ENCODE measurements at places on chromosomes 2 and 18.
A peak's percentile ranks its signal among the peaks of the same experiment; 100 is the strongest.

DNA sequence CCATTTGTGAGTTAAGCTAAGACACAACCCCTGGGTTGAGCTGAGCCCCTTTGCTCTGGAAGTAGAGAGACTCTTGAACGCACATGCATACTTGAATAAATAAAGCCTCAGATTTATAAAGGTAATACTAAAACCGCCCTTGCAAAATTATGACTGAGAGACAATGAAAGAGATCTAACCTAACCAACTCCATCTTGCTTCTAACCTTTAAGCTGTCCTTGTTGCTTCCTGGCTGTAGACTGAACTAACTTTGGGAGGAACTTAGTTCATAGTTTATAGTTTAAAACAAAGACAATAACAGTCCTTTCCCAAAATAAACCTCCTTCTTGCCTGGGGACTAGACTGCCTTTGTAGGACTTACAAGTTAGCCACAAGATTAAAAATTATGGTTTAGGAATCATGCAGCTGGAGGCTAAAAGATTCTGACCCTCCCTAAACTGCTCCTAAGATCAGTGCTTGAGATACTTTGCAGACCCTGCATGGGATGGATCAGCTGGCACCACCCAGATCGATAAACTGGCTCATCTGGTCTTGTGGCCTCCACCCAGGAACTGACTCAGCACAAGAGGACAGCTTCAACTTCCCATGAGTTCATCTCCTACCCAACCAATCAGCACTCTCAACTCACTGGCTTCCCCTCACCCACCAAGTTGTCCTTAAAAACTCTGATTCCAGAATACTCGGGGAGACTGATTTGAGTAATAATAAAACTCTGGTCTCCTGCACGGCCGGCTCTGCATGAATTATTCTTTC is 240.2 kb upstream of the SLC14A2 start:
- DNase-seq, result no peak

GRCh38 chr18:9627642-9628041 is 13.3 kb upstream of the PPP4R1 start:
- DNase-seq, result no peak

GRCh38 chr2:69764286-69765095 is 22.6 kb downstream of the ANXA4 start:
- no peak for DNase-seq

GRCh38 chr2:100460904-100461530 is 9.3 kb upstream of the NMS start:
- no peak for DNase-seq

- DNase-seq, result no peak
Measured at GRCh38 chr18:50654658-50655550, 95.0 kb downstream of the MAPK4 start.

DNA sequence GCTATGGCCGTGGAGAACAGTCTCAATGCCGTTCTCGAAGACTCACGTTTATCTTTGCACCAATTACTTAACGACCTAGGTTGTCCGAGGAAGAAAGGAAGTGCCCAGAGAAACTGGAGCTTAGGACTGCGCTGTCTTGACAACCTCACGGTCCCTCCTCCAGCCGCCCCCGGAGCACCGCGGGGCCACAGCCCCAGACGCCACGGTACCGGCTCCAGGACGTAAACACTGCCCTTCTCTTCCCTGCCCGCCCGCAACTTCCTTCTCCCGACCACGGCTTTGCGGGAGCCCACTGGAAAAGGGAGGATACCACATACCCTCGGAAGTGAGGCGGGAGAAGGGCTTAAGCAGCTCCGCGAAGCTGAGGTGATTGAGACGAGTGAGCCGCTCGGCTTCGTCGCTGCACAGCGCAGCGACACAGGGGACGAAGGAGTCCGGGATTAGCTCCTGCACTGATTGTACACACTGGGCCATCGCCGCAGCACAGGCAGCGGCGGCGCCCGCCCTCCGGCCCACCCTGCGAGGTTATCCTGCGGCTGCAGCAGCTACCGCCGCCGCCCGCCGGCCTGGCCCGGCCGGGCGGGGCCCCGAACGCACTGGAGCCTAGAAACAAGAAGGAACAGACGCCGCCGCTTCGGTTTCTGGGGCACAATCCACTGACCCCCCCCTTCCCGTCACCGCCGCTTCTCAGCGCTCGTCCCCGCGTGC is 483 bp downstream of the TRAPPC8 start:
- DNase-seq, result peak; percentile 27

DNA sequence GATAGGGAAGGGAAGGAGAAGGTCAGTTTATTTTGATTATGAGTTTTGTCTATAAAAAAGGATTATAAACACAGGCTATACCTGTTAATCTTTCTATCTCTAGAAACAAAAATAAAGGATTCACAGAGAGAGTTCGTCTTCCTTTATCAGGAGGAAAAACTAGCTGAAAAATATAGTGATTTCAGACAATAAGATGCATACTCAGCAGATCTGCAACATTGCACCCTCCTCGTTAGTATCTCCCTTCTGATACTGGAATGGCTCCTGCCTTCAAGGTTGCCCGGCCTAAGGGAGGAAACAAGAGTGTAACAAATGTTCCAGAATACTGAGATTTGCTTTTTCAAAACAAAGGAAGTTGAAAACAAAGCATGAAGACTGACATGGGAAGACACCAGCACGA is 48.7 kb upstream of the LRATD1 start:
- no peak for DNase-seq

DNA sequence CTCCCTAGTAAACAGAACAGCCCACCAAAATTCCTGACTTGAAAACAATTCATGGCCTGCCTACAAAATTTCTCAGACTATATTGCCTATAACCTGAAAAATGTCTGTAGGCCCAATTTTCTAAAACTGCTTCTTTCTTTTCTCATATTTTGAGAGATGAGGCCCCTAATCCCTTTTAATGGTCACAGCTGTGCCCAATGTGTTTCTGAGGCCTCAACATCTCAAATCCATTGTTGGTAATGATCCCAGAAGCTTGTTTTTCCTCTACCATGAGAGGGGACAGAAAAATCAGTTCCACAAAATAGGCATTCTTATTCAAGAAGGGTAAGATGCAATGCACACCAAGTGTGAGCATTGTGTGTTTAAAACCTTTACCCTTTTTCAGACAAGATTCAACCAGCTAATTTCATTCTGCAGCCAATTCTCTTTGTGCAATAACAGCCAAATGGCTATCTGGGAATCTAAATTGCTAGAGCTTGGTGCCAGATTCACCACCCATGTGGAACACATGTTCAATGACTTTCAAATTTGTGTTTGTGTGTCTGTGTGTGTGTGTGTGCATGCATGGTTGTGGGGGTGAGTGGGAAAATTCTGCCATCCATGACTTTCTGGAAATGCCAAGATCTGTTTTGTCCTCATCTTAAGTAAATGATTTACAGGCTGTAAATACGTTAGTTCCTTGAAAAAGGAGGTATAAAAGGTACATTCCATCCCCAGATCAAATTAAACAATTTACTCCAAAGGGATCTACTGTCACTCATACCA is 319.5 kb downstream of the TNS1 start:
- DNase-seq, result no peak

DNA sequence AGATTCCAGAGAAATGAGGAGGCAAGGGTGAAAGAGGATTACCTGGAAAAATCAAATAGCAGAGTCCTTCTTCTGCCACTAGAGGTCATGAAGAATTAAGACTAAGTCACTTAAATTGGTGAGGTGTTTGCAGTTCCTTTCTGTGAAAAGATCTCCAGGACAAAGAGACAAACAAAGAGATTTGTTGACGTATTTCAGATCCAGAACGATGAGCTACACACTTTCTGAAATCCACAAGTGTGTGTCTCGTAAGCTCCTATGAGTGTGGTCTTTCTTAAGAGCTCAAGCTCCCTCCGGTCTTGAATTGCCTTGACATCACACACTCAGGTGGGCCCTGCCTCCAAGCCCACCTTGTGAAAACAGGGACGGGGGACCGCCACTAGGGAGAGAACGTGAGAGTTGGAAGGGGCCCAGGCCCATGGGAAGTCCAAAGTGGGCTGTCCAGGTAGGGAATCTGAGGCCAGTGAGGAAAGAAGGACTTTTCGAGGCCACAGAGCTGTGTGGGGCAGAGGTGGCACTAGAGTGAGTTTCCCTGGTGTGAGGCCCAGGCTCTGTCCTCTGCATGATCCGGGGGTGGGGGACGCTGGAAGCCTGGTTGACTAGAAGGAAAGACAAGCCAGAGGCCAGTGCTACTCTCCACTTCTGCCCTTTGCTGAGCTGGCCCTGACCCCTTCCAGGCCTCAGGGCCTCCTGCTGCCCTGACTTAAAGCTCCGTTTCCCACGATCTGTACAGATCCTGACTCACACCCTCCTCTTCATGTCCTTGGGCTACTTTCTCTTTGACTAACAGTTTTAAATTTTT is 168.1 kb upstream of the NCK2 start:
- DNase-seq, result peak; percentile 57

GRCh38 chr2:240857039-240858008 is 11.3 kb upstream of the AGXT start:
- no peak for DNase-seq

DNA sequence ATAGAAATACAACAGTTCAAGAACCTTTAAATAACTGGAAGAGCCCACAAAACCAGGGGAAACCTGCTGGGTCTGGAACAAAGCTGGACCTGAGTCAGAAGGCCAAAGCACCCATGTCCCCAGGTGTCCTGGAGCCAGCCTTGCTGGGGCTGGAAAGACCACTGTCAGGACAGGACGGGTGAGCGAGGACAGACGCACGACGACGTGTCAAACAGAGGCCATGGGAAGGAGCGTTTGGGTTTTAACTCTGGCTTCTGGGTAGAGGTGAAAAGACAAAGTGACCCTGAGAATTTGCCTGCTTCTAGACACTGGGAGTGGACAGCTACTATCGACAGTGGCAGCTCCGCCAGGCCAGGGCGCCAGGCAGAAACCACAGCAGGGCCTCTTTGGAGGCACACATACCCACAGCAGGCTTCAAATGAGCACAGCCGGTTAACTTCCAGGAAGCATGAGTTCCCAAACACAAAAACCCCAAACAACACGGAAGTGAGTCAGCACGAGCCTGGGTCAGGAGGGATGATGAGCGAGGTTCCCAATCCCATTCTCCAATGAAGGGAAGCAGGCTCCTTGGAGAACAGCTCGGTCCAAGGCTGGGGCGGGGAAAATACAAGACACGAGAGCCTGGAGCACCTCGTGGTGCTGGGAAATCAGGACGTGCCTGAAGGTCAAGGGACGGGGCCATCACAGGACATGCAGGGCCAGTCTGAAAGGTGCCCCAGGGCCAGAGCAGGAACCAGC is 208.0 kb downstream of the TWIST2 start:
- no peak for DNase-seq

DNA sequence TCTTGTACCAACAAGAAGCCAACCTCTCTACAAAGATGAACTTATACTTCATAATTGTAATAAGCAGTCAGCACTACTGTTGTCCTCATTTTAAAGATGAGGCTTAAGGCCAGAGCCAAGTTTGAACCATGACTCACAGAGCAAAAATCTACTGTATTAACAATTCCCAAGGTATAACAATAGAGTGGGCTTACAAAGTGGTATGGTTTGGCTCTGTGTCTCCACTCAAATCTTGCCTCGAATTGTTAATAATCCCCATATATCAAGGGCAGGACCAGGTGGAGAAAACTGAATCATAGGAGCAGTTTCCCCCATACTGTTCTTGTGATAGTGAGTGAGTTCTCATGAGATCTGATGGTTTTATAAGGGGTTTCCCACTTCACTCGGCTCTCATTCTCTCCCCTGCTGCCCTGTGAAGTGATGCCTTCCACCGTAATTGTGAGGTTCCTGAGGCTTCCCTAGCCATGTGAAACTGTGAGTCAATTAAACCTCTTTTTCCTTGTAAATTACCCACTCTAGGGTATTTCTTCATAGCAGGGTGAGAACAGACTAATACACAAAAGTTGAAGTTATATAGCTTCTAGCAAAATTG is 19.5 kb downstream of the MRPL44 start:
- no peak for DNase-seq

GRCh38 chr2:15367715-15368114 is 193.4 kb downstream of the NBAS start:
- DNase-seq, result no peak

DNA sequence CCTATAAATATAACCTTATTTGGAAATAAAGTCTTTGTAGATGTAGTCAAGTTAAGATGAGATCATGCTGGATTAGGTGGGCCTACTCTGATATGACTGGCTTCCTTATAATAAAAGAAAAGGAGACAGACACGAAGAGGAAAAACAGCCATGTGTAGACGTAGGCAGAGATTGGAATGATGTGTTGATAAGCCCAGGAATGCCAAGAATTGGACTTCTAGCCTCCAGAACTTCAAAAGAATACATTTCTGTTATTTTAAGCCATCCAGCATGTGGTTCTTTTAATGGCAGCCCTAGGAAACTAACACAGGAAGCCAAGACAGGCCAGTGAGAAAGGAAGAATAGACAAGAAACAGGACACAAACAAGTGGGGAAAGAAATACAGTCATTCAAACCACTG is 68.6 kb downstream of the NYAP2 start:
- DNase-seq, result no peak

- no peak for DNase-seq
Measured at GRCh38 chr2:66440708-66441497, 6.0 kb downstream of the MEIS1 start.

DNA sequence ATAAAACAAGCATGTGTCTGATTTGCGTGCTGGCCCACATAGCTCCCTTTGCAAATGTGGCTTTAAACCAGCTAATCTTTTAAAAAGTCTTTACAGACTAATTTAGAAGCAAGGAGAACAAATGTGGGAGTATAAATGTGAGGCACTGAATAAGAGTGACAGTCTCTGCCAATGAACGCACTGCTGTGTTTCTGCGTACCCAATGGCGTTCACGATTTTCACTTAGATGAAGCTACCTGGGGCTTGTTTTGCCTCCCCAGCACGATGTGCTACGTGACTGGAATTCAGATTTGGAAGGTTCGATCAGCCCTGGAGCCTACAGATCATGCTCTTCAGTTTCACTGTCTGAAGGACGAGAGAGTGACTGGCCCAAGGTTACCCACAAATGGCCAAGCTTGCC is 10.8 kb upstream of the CRACDL start:
- no peak for DNase-seq

GRCh38 chr2:73301636-73302035 is 8.3 kb upstream of the EGR4 start:
- no peak for DNase-seq

DNA sequence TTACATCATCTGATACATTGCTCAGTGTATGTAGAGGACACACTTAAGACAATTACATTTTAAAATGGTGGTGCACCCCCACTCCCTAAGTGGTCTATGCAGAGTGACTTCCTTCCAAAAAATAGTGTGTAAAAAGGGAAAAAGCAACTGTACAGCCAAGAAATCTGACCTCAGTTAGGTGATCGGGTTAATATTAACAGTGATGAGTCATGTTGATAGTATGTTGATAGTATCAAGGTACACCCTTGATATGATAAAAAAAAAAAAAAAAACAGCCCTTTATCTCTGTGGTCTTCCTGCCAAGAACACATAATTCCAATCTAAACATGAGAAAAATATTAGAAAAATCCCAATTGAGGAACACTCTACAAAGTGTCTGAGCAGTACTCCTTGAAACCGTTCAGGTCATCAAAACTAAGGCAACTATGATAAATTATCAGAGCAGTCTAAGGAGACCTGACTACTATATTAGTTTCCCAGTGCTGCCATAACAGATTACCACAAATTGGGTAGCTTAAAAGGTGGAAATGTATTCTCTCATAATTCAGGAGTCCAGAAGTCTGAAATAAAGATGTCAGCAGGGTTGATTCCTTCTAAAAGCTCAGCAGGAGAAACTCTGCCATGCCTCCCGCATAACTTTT is 171.9 kb downstream of the ARHGAP28 start:
- DNase-seq, result no peak

- no peak for DNase-seq
Measured at GRCh38 chr2:217523286-217523685, 479.5 kb downstream of the TNS1 start.

GRCh38 chr2:228446734-228447133 is 265.2 kb upstream of the SPHKAP start:
- no peak for DNase-seq

GRCh38 chr2:197332641-197333040 is 22.1 kb upstream of the ANKRD44 start:
- DNase-seq, result no peak

Data from CD4-positive, alpha-beta T cell treated with Interleukin-12 subunit alpha and Interleukin-12 subunit beta, for 1 hour (primary cell).